Right kidney (tissue), 9 donors: ENCODE measurements at places on chromosomes 6 and 20.

DNA sequence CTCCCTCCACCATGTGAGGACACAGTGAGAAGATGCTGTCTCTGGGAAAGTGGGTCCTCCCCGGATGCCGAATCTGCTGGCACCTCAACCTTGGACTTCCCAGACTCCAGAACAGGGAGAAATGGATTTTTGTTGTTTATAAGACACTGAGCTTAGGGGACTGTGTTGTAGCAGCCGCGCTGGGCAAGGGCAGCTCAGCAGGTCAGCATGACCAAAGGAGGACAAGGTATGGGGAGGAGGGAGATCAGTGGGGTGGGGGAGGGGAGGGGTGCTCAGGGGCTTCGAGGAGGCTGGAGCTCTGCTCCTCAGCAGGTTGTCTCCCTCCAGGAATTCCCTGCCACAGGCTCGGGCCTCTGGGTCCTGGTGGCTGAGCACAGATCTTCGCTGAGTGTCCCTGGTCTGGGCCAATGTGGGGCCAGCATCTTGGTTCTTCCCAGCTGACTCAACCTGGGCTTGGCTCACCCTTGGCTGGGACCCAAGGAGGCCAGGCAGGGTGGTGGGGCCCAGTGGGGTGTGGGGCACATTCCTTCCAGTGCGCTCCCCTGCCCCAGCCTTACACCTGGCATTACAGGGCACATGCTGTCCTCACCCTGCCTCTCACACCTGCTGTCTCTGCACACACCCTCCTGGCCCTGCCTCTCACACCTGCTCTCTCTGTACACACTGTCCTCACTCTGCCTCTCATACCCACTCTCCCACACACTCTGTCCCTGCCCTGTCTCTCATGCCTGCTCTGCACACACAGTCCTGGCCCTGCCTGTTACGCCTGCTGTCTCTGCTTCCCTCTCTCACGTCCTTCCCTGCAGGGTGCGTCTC is 107.3 kb downstream of the SYCP2 start:
- DNase-seq = no peak

- DNase-seq = no peak
Observed at GRCh38 chr6:116106146-116106545, 5.5 kb downstream of the NT5DC1 start.

- DNase-seq = no peak
Observed at GRCh38 chr20:62111148-62111547, 11.1 kb upstream of the LSM14B start.

DNA sequence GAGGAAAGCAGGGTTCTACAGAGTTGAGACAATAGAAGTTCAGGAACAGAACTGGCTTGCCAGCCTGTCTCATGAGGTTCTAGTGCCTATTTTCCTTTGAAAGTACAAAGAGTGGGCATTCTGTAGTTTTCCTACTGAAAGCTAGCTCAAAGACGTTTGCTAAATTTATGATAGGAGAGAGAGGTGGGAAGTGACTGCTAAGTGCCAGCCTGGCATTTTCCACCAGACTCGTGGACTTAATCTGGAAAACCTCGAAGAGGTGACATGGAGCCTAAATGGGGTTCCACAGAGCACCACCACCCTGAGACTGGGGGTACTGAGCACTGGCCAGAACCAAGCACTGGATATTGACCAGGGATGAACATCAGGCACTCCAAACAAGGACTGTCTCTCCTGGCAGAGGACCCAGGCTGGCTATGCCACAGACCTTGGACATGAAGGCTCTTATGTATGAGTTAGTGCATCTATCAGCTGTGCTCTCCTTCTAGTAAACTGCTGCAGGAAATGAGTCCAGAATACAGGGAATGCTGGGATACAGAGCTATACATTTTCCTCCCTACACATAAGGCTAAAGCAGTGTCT is 7.1 kb downstream of the PEX6 start:
- DNase-seq = no peak

- no peak for DNase-seq
Observed at GRCh38 chr20:5171064-5171789, 44.4 kb downstream of the CDS2 start.

DNA sequence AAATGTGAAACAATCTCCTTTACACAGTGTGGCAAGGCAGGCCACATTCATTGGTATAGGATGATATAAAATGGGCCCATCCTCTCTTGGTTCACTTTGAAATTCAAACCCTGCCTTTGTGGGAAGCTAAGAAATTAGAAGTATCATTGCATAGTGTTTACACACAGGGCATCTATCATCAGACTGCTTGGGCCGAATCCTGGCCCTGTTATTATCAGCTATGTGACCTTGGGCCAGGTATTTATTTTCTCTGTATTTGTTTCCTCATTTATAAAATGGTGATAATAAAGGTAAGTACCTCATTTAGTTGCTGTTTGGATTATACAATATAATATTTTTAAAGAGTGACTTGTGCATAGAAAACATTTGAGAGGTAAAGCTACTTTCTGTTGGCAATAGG is 45.5 kb downstream of the PTPRK start:
- DNase-seq = no peak

GRCh38 chr6:64714073-64714472 is 993.0 kb downstream of the EYS start:
- DNase-seq = no peak

GRCh38 chr6:135475292-135475886 is 22.2 kb downstream of the AHI1 start:
- DNase-seq = peak; percentile 8

- DNase-seq = peak; percentile 50
Observed at GRCh38 chr20:1764136-1765033, 106.8 kb upstream of the SIRPG start.

DNA sequence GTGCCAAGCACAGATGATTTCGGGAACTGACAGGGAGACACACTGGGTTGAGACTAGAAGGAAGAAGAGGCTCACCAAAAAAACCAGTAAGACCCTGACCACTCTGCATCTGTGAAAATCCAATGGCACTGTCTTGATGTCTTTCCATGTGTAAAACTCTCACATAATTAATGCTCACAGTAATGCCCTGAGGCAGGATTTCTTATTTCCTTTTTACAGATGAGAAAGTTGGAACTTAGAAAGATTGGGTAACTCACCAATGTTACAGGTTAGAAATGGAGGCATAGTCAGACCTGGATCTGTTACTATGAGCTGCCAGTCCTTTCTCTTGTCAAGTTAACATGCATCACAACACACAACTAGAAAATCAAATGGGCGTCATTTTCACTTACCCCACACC is 151.0 kb upstream of the MCHR2 start:
- DNase-seq = no peak

DNA sequence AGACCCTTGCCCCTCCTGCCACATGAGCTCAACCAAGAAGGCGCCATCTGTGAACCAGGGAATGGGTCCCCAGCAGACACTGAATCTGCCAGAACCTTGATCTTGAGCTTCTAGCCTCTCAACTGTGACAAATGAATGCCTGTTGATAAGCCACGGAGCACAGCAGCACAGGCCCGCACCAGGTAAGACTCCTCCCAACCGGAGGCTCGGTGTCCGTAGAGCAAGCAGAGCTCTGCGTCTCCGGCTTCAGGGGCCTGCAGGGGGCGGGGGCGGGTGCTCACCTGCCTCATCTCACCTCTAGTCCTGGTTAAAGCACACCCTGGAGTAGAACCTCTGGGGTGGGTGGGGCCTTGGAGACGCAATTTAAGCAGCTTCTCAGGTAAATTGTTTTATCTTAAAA is 122.7 kb downstream of the SMOC2 start:
- DNase-seq = no peak

DNA sequence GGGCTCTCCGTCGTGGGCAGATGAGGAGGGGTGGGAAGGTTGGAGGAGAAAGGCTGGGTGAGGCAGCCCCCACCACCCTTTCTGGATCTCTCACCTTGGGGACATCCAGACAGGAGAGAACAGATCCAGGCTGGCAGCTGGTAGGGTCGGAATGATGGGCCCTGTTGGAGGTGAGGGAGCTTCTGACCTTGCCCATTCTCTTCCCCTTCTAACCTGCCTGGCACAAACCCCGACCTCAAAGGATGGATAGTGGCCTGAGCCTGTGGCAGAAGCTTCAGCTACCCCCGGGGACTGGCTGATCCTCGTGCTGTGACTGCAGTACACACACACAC is 6.0 kb upstream of the NPBWR2 start:
- no peak for DNase-seq

- peak; percentile 42 for DNase-seq
Observed at GRCh38 chr20:63116412-63117106, 99.4 kb downstream of the YTHDF1 start.

GRCh38 chr6:44161997-44162338 is 3.3 kb downstream of the CAPN11 start:
- DNase-seq = no peak

DNA sequence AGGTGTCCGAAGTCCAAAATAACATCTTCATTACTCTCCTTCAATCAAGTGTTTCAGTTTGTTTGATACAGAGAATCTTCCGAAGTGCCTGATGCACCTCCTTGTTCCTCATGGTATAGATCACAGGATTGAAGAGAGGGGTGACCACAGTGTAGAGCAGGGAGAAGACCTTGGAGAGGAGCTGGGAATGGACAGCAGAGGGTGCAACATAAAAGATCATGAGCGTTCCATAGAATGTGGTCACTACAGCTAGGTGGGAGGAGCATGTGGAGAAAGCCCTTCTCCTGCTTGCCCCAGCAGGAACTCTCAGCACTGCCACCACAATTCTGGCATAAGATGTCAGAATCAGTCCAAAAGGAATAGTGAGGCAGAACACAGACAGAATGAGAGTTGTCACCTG is 11.9 kb downstream of the OR12D1 start:
- no peak for DNase-seq

DNA sequence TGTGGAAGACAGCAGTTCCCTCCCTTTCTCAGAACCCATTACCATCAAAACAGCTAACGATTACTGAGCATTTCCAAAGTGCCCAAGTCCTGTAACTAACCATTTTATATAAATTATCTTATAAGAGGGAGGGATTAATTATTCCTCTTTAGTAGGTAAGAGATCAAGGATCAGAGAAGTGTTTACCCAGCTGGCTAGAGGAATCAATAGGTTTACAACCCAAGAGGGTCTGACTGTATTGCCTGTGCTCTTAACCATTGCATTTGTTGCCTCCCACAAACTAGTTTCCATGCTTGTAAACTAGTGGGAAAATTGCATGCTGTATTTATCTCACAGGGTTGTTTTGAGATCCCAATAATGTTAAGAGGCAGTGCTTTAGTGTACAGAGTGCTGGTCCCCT is 3.7 kb upstream of the DBNDD2 start:
- no peak for DNase-seq

DNA sequence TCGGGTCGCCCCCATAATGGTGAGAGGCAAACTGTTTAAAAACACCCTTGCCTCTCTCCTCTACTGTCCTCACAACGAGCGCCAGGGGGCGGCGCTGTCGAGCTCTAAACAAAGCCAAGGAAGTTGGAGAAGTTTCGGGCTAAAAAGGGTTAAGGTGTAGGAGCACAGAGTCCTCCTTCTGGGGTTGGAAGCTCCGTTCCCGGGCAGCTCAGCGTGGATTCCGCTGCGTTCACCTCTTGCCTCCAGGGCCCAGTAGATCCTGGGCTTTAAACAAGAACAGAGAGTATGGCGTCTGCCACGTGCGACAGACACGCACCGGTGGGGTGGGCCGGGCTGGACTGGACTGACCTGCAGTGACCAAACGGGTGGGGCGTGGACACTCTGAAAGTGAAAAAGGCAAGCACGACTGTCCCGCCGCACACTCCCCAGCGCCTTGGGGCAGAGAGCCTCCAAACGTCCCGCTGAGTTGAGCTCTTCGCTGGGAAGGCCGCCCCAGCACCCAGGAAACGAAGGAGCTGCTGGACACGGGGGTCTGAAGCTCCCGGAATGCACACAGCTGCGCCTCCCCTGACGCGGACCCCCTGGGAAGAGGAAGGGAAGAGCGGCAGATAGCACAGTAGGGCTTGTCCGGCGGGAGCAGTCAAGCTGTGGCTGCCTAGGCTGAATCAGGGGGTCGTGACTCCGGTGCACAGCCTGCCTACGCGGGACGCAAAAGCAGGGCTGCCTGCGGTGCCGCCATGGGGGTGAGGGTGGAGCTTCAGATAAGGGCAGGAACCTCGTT is 1.6 kb upstream of the THBD start:
- DNase-seq = peak; percentile 76

GRCh38 chr20:1212023-1212422 is 8.8 kb downstream of the C20orf202 start:
- DNase-seq = no peak

GRCh38 chr20:2320813-2321658 is 25.2 kb downstream of the TGM3 start:
- no peak for DNase-seq

GRCh38 chr20:60294632-60295031 is 336.4 kb downstream of the CDH26 start:
- DNase-seq = no peak

DNA sequence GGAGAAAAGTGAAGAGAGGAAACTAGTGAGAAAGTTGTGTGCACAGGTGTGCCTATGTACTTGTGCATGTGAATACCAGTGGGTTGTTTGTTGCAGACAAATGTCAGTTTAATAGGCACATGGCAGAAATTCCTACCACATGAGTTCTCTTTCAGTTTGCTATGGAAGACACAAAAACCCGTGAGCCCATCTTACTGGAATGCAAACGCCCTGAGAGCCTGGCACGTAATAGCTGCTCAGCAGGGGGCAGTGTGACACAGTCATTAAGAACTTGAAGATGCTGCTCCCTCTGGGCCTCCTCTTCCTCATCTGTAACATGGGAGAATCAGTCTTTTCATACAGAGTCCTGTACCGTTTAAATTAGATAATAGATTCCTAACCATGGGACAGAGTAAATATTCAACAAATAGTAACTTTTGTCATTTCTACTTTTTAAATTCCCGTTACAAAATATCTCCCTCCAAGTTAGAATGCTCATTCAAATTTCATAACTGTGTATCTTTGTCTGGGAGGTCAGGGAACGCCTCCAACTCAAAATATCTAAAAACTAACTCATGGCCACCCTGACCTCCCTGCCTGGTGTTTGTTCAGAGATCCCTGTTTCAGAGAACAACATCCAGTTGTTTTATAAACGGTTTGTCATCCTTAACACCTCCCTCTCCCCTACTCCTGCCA is 802.9 kb downstream of the MAFB start:
- DNase-seq = no peak

DNA sequence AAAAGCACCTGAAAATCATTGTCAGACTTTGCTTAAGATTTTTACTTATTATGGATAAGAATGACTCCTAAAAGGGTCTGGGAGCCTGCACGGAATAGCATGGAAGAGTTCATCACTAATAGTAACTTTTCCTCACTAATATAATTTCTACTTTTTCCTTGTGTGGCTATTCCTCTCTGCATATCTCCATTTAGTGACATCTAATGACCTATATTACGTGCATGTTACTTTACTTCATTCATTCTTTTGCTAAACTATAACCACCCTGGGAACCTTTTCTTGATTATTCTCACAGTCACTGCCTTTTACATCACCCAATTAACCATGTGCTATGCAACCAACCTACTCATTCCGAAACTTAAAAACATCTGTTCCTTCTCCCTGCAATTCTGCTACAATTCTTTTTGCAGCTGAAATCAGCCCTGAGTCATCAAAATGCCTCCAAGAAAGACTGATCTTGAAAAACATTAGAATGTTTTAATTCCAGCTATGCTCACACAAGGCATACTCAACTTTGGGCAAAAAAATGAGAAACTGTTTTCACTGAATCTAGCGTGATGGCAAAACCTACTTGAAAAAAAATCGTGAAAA is 313.3 kb downstream of the RNGTT start:
- DNase-seq = no peak

GRCh38 chr6:148388521-148388920 is 45.9 kb downstream of the SASH1 start:
- no peak for DNase-seq

GRCh38 chr6:139961190-139961589 is 586.7 kb upstream of the CITED2 start:
- DNase-seq = no peak
